ENCODE measurements at places on chromosomes 1 and 21. TPM values are rescaled to one million over a fixed set of nuclear protein-coding genes. Genes with fewer than 3 reads are reported as not detected.

The XCL2 gene
- total RNA-seq, result not detected

DNA sequence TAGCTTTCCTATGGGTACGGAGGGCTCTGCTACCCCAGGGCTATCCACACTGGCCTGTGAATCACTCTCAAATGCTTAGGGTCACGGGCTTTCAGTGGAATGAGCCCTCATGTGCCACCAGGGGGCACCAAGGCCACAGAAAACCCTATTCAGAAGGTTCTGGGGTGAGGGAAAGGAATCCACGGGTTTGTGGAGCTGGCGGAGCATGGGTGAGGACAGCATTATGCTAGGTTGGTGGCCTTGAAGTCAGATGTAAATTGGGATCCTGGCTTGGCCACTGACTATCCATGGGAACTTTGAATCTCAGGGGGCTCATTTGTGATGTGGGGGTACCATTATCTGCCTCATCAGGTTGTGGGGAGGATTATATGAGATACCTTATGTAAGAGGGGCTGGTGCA lies 5.1 kb upstream of the LAMTOR5 start:
- peak; percentile 76 for DNase-seq

The LCE1A gene
- not detected for total RNA-seq

DNA sequence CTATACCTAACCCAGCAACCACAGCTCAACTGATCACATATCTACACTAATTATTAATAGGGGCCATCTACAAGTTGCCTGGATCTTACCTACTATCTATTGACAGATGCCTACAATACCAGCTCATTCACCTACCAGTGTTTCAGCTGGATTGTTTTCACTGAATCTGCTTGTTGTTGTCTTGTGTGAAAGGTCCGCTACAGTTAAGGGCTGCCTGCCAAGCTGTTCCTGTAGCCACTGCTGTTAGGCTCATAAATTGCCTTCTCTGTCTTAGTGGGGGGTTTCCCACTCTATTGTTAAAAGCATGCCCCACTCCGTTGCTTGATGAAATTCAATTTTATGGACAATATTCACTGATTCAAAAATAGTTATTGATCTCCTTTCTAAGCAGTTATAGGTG lies 199.7 kb upstream of the TMPRSS15 start:
- DNase-seq, result no peak

GRCh38 chr1:183597656-183598347 lies 7.5 kb upstream of the NCF2 start:
- no peak for DNase-seq

- DNase-seq, result no peak
These were observed 632.0 kb downstream of the SMYD3 start for GRCh38 chr1:245874942-245875580.

GRCh38 chr1:22031214-22031962 lies 21.1 kb upstream of the CDC42 start:
- peak; percentile 67 for DNase-seq

The CLIC6 gene
- 0.03 TPM for total RNA-seq

The FMOD gene
- 7.5 TPM for total RNA-seq

The EPHB2 gene
- 29.8 TPM for total RNA-seq

- DNase-seq, result no peak
These were observed 3.8 kb downstream of the TNN start for GRCh38 chr1:175071276-175071943.

- DNase-seq, result no peak
These were observed 32.8 kb upstream of the PTBP2 start for GRCh38 chr1:96688767-96689166.

The F3 gene
- total RNA-seq, result 13.2 TPM

The MANEAL gene
- 36.5 TPM for total RNA-seq

The NBPF19 gene
- total RNA-seq, result 10.0 TPM

DNA sequence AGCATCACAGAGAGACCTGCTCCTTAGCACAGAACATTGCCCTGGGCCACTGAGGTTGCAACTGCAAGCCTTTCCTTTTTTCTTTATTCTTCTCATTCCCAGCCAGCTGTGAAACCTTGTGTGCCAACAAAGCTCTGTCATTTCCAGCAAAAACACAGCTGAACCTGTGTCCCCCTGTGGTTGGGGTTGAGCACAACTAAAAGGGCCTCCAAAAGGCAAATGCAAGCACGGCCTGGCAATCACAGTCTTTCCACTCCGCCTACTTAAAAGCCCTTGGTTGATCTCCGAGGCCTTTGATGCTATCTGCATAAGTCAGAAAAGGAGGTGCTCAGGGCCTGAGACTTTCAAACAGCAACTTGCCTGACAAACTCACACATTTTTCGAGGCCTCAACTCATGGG lies 32.7 kb downstream of the SUSD4 start:
- no peak for DNase-seq

- DNase-seq, result no peak
These were observed 720.2 kb downstream of the LTN1 start for GRCh38 chr21:28272272-28272992.

DNA sequence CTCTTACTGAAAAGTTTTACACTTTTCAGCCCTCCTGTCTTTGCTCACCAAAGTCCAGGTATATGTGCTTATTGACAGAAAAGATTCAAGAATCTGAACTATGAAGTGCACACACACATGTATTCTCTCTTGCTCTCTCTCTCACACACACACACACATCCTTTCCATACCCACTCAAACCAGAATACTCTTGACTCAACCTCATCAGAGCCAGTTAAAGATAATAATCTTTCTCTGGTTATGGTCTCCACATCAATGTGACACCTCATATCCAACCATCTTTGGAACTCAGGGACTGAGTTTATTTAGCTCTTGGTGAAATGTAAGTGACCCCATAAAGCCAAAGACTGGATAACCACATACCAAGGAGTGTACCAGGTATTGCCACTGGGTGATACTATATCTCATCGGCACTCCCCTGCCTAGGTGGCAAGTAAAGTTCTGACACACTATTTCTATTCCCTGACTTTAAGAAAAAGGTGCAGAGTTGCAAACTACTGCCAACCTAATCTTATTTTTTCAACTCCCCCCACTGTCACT lies 24.9 kb upstream of the RGS8 start:
- no peak for DNase-seq

Data from SJCRH30 (cell line).